Activated T-helper 1 cell treated with anti-CD3 and anti-CD28 coated beads, Interleukin-2, amount 50 U/mL, for 16 hours (primary cell): ENCODE measurements at places on chromosomes 11 and 22.
A peak's percentile ranks its signal among the peaks of the same experiment; 100 is the strongest.

DNA sequence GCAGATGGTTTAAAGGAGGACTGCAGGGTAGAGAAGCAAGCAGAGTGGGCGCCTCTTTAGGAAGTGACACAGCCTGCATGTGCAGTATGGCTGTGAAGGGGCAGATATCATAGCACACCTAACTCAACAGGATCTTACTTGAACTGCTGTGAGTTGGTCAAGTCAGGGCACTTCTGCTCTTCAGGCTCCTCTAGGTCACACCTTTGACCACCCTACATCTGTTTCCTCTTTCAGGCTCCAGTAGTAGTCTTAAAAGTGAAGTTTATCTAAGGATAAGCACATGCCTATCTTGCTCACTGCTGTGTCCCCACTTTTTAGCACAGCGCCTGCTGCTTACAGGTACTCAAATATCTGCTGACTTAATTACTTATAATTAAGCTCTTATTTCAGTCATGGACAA lies 6.5 kb downstream of the MRPL16 start:
- DNase-seq = no peak

DNA sequence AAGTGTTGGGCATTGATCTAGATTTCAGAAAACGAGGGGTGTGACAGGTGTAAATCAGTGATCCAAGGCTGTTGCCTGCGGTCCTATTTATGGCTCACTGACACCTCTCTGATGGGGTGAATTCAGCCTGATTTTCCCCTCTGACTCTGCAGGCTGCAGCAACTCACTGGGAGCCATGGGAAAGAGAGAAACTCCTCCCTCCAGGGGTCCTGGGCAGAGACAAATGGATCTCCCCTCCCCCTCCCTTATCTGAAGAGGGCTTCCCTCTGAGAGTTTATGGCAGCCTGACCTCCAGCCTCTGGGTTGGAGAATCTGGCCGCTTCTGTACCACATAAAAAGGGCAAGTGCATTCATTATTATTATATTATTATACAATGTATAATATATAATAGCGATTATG lies 1.8 kb upstream of the PKNOX2 start:
- DNase-seq = no peak

DNA sequence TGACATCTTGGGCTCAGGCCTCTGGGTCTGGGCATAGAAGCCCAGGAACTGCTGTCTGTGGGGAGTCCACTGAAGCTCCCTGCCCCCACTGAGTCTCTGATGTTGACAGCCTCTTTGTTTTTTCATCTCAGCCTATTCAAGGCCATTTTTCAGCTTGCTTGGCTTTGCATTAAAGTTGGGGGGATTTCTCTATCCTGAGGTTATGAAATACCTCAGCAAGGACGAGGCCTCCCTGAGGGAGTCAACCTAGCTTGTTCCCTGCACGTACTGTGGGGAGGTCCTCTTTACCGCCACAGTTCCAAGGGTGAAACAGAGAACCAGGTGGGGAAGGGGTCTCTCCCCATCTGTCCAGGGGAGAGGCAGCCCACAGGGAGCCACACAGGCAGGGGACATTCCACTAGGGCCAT lies 8.4 kb downstream of the KCNQ1OT1 start:
- DNase-seq = no peak

GRCh38 chr11:79067352-79067679 lies 373.5 kb downstream of the TENM4 start:
- no peak for DNase-seq

GRCh38 chr11:84398017-84398626 lies 1112.0 kb upstream of the CCDC90B start:
- no peak for DNase-seq

GRCh38 chr11:65205602-65205967 lies 23.9 kb downstream of the CAPN1 start:
- DNase-seq = no peak

DNA sequence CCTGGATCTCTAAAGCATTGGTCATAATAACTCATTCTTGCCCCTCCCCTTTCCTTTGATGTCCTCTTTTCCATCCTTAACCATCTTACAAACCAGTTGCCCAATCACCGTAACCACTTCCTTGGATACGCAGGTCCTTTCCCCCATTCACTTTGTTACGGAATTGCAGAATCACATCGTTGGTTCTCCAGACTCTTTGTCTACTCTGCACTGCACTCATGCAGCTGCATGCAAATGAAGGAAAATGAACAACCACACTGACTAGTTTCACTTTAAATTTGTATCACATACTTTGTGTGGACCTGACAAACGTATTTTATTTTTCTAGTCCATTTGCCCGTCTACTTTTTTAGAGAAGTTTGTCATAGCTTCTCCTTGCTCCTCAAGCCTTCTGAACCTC lies 69.9 kb downstream of the SLC5A12 start:
- no peak for DNase-seq

DNA sequence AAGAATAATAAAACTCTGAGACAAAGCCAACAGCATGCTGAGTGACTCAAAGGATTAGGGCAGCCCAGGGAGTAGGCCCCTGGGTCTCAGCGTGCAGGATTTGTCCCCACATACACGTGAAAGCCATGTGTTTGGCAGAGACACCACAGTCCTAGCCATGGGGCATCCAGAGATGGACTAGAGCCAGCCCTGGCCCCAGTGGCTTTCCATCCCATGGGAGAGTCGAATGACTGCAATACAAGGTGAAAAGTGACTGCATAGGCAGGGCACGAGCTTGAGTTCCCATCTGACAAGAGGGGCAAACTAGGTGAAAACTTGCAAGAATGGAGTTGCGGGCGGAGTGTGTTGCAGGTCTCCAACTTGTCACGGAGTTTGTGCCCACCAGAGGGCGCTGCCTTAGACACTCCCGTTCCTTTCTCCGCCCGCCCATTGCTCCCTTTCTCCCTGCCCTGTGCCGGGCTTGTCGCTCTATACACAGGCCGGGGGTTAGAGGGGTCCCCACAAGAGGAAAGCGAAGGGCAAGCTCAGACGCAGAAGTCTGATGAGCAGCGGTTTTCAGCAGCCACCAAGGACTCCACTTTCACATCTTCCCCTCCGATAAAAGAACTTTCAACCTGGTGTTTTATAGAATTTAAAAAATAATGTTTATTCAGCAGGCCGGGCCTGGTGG lies 24.2 kb downstream of the TSKU start:
- peak; percentile 31 for DNase-seq

DNA sequence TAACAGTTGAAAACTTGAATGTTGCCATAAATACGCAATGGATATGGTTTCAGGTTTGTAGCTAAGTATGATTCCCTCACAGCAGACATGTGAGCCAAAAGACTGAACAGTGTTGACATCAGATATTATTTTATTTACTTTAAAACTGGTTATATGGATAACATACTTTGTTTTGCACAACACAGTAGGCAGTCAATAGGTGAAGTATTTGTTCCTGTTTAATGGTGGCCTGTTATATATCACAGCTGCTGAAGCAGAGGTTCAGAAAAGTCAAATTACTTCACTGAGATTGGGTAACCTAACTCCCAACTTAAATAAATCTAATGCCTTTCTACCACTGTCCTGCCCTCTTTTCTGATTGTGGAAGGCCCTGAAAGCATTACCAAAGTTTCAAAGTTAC lies 44.6 kb downstream of the YAP1 start:
- DNase-seq = no peak

GRCh38 chr11:66317723-66318599 lies 1.1 kb upstream of the CD248 start:
- DNase-seq = no peak

- DNase-seq = no peak
These were observed 493.2 kb downstream of the MIAT start for GRCh38 chr22:27150544-27150941.

DNA sequence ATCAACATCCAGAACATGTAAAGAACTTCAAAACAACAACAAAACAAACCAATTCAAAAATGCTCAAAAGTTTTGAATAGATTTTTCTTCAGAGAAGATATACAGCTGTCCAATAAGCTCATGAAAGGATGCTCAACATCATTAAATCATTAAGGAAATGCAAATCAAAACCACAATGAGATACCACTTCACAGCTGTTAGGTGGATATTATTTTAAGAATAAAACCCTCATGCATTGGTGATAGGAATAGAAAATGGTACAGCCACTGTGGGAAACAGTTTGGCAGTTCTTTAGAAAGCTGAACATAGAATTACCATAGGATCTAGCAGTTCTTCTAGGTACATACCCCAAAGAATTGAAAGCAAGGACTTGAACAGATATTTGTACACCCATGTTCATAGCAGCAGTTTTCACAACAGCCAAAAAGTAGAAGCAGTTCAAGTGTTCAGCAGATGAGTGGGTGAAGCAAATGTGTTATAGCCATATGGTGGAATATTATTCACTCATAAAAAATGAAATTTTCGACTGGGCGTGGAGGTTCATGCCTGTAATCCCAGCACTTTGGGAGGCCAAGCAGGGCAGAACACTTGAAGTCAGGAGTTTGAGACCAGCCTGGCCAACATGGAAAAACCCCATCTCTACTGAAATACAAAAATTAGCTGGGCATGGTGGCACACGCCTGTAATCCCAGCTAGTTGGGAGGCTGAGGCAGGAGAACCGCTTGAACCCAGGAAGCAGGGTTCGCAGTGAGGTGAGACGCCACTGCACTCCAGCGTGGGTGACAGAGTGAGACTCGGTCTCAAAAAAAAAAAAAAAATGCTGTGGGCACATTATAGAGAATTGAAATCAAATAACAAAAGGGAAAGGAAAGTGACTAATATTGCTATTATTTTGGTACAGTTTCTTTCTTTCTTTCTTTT lies 42.9 kb downstream of the CBL start:
- DNase-seq = no peak

DNA sequence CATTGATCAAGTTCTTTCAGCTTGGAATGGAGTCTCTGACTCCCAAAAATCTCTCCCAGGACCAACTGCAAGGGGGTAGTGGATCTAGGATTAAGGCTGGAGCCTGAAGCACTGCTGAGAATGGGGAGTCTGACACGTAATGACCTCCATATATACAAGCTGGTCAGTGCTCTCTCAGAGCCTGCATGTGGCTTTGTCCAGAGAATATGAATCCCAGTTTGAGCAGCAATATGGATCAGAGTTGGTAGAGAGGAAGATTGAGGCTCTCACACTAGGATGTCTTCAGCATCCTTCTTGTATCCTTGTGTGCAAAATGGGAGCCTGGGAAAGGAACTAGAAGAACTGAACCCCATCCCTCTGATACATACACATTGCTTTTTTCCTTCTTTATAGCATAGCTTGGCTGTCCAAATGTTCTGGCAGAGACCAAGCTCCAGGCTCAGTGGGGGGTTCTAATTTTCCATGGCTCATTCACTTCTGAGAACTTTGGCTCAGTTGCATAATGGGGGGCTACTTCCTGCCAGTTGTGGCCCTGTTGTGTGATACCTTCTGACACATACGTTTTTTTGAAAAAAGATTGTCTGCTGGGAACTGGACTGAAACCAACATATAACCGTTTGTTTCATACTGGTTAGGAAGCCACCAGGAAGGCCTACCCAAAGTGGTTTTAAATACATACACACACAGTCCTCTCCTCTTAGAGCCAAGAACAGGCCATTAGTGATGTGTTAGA lies 138.2 kb downstream of the ETS1 start:
- no peak for DNase-seq

- no peak for DNase-seq
These were observed 269.3 kb upstream of the MPPED2 start for GRCh38 chr11:30855383-30856006.

DNA sequence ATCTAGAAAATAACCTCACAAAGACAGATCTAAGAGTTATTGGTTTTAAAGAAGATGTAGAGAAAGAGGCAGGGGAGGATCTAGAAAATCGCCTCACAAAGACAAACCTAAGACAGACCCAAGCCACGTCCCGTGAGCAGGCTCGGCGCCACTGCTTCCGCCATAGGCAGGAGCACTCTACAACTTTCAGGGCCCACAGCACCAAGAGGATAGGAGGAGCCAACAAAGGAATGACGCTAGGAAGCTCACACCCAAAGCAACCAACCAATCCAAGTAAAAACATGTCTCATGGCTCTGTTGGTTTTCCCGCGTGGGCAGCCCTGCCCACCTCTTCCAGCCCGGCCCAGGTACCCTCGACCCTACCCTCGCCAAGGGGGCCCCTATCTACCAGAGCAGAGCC lies 4167.4 kb upstream of the OR11H1 start:
- DNase-seq = no peak

GRCh38 chr22:40313007-40313406 lies 33.3 kb upstream of the ADSL start:
- DNase-seq = no peak

DNA sequence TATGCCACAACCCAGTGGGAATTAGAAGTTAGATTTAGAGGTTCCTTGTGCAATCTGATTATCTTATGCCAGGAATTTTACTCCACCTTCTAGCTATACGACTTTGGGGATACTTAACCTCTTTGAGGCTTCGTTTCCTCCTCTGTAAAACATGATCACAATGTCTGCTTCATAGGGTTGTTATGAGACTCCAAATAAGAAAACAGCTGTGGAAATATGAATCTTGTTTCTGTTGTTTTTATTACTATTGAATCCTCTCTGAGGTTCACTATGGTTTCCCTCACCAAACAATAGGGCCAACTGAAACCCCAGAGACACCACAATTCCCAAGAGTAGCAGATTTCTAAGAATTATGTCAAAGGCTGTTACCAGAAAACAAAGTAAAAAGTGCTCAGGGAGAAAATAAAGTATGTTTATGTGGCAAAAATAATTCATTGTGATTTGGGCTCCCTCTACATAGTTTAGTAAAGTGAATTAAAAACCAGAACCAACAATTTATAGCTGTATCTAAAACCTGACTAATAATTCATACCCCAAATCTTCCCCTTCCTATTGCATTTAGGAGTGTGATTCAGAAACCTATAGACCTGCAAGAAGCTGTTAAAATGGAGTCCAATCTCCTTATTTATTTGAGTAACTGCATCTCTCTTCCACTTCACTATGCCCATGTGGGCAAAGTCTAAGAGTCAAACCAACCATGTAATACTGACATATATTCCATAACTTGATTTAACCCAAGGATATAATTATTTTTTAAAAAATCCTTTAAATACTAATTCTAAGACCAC lies 38.4 kb downstream of the AMBRA1 start:
- DNase-seq = no peak

- DNase-seq = no peak
These were observed 38.7 kb upstream of the CRTAM start for GRCh38 chr11:122799406-122800105.
